Osteocyte (in vitro differentiated cells): ENCODE measurements at places on chromosomes 11 and 22. TPM values are rescaled to one million over a fixed set of nuclear protein-coding genes. Genes with fewer than 3 reads are reported as not detected.

GRCh38 chr22:44051961-44052360 lies 27.9 kb downstream of the PARVB start:
- H3K4me3 ChIP-seq, result no peak overlapping the region
- H3K27me3 ChIP-seq, result no peaks in the 10 kb centered on the region
- no peaks in the 10 kb centered on the region for H3K36me3 ChIP-seq
- no peak for DNase-seq
- H3K4me1 ChIP-seq, result no peaks in the 10 kb centered on the region

GRCh38 chr11:560305-561147 lies at the start of the genes LMNTD2 and RASSF7:
TSS of gene LMNTD2 (minus strand) at chr11:560738. CDS start at chr11:560716, 22 bp downstream.
TSS of gene RASSF7 (plus strand) at chr11:560970. CDS start at chr11:561769, 799 bp downstream.
- peak within 1 kb of the TSS; percentile 78 for H3K4me3 ChIP-seq
- H3K4me1 ChIP-seq, result peaks cover 13% of the 10 kb centered on the region
- H3K27ac ChIP-seq, result no peak within 1 kb of the TSS
- peaks cover 12% of the 10 kb centered on the region for H3K27me3 ChIP-seq

DNA sequence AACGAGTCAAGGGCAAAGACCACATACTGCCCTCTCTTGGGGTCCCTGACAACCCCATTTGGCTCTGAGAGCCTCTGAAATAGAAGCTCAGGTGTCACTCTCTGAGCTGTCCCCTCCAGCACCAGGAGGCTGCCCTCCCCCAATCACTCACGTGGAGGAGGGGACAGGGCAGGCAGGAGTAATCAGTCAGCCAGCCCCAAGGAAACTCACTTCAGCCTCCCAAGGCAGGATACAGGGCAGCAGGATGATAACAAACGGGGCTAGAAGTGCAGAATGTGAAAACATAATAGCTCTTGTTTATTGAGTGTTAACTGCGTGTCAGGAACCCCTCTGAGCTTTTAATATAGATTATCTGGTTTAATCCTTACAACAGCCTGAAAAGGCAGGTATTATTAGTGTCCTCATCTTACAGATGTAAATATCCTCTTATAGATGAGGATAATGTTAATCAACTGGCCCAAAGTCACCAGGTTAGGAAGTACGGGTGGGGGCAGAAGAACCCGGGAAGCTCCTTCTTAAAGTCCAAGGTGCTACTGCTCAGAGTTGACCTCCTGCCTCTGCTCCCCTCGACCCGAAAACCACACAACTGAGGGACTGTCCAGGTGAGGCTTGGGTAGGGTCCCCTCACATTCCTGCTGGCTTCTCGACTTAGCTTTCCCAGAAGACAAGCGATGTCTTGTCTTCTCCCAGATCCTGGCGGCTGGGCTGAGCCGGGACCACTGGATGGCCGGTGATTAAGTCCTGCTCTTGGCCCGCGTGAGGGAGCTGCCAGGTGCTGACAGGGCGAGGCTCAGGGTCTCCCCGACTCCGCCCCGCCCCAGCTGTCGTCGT lies 2.7 kb downstream of the CHRM4 start:
- DNase-seq, result no peak
- H3K4me1 ChIP-seq, result peaks cover 25% of the 10 kb centered on the region
- H3K4me3 ChIP-seq, result peak overlapping the region; percentile 66
- H3K27ac ChIP-seq, result no peak overlapping the region

- H3K4me3 ChIP-seq, result no peak overlapping the region
- no peak overlapping the region for H3K27ac ChIP-seq
- DNase-seq, result no peak
- H3K4me1 ChIP-seq, result peaks cover 3% of the 10 kb centered on the region
These were observed 140.3 kb downstream of the CADM1 start for GRCh38 chr11:115363921-115364320.

GRCh38 chr22:20906387-20906767 lies 10.8 kb upstream of the CRKL start:
- no peaks in the 10 kb centered on the region for H3K36me3 ChIP-seq
- H3K4me1 ChIP-seq, result no peaks in the 10 kb centered on the region
- H3K27ac ChIP-seq, result no peak overlapping the region
- no peak overlapping the region for H3K4me3 ChIP-seq

DNA sequence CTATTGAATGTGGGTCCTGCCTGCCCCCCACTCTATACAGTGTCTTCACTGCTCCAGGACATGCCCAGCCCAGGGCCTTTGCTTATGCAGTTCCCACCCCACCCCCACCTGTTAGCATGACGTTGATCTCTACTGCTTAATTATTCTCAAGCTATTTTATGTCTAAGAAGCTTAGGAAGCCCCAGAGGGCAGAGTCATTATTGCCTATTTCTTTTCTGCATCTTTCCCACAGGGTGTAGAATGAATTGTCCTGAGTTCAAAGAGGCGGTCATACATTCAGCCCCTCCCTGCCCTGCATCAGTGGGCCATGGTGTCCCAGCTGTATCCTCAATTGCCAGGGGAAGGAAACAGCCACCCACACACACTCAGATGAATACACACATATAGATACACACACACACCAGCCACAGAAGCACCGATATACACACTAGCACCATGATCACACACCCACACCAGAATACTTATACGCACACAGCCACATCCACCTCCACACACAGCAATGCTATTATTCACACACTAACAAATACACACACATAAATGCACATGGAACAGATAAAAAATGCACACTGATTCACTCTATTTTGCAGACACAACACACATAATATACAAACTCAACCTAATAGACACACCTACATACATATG lies 1.5 kb downstream of the PDE2A start:
- H3K4me3 ChIP-seq, result no peak overlapping the region
- DNase-seq, result no peak
- H3K27ac ChIP-seq, result no peak overlapping the region
- H3K36me3 ChIP-seq, result no peaks in the 10 kb centered on the region
- peaks cover 73% of the 10 kb centered on the region for H3K27me3 ChIP-seq

GRCh38 chr22:20137671-20138416 lies 6.2 kb downstream of the ZDHHC8 start:
- no peaks in the 10 kb centered on the region for H3K27me3 ChIP-seq
- peaks cover 43% of the 10 kb centered on the region for H3K4me1 ChIP-seq
- DNase-seq, result no peak
- no peak overlapping the region for H3K4me3 ChIP-seq
- H3K36me3 ChIP-seq, result no peaks in the 10 kb centered on the region

DNA sequence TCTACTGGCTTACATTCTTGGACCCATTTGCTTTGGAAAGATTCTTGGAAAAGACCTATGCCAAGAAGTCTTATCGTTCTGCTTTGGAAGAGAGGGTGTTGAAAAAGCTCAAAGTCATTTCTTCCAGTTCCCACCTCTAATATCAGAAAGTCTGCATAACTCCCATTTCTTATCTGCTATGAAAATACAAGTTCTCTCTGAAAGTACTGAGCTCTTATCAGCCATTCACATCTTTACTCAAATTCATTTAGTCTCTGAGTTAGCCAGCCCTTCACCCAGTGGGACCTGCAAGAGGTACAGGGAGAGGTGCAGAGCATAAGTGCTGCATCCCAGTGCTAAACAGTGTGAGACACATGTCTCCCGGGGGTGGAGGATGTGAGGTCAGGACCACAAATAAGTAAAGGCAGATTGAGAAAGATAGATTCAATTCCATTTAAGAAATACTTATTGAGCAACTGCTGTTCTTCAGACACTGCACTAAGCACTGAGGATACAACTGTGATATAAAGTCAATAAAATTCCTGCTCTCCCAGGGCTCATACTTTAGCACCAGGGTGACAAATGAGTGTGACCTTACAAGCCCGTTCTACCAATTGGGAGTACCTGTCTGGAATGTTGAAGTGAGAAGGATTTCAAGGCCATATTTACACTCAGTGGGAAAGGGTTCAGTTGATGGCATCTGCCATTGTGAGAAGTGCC lies 76.7 kb downstream of the PISD start:
- H3K4me1 ChIP-seq, result peaks cover 46% of the 10 kb centered on the region
- peaks cover 11% of the 10 kb centered on the region for H3K36me3 ChIP-seq
- H3K27me3 ChIP-seq, result no peaks in the 10 kb centered on the region
- DNase-seq, result no peak
- H3K27ac ChIP-seq, result peak overlapping the region; percentile 92

Gene IGLL1
- not detected in 2 replicates for total RNA-seq

DNA sequence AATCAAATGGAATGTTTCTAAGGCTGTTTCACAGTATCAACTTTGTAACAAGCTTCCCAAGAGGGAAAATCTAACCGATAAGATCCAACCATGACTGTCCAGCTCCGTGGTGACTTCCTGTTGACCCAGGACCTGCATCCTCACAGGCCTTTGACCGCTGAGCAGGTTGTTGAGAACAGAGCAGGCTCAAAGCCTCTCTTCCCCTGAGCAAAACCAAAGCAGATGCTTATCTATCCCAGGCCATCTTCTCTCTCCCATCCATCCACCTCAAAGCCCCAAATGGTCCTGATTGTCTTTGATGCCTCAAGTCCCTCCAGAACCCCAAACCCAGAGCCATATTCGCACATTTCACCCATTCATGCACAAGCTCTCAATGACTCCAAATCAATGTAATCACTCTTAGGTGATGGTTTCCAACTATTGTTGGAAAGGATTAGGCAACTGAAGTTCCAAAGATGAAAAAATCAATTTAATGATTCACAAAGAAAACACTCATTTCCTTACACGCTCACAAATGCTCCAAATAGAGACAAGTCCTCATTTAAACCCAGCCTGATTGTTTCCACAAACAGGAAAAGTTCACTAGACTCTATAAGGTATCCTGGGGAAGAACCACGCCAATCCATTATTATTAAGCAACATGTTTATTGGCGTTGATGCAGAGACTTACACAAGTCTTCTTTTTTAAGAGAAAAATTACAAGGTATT lies 48.7 kb downstream of the C11orf58 start:
- no peak overlapping the region for H3K4me3 ChIP-seq
- no peak overlapping the region for H3K27ac ChIP-seq
- peaks cover 27% of the 10 kb centered on the region for H3K4me1 ChIP-seq
- no peak for DNase-seq
- no peaks in the 10 kb centered on the region for H3K27me3 ChIP-seq

Gene SERPINH1
- 484 and 511 TPM in 2 replicates for total RNA-seq

- DNase-seq, result no peak
- H3K27me3 ChIP-seq, result no peaks in the 10 kb centered on the region
- H3K4me1 ChIP-seq, result peaks cover 29% of the 10 kb centered on the region
- no peak overlapping the region for H3K4me3 ChIP-seq
- H3K27ac ChIP-seq, result no peak overlapping the region
- no peaks in the 10 kb centered on the region for H3K36me3 ChIP-seq
These were observed 42.1 kb downstream of the SLC1A2 start for GRCh38 chr11:35377262-35377661.

Gene TCN1
- not detected in 2 replicates for total RNA-seq

DNA sequence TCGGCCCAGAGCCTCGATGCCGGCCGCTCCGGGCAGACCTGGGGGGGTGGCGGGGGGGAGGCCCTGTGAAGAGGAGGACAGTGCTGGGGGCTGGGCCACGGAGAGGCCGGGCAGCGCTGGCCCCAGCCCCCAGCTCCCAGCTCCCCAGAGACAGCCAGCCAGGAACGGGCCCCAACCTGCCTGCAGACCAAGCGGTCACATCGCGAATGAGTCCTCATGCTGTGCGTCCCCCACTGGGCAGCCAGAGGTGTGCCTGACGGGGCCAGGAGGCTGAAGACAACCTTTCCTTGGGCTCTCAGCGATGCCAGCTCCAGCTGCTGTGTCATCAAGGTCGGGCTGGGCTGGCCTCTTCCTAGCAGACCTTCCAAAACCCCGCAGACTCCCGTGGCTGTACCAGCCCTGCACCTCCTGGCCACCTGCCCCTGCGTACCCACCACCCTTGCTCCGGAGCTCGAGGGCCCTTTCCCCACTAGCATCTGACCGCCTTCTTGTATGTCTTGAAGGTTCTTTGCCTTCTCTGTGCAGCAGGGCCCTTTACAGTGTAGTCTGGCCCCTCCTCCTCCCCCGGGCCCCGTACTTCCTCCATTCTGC lies 88.4 kb downstream of the CDKN1C start:
- H3K4me1 ChIP-seq, result no peaks in the 10 kb centered on the region
- H3K4me3 ChIP-seq, result no peak overlapping the region
- no peak overlapping the region for H3K27ac ChIP-seq
- peak; percentile 80 for DNase-seq

- H3K27me3 ChIP-seq, result no peaks in the 10 kb centered on the region
- no peak for DNase-seq
- peaks cover 3% of the 10 kb centered on the region for H3K36me3 ChIP-seq
- no peak overlapping the region for H3K4me3 ChIP-seq
- H3K4me1 ChIP-seq, result peaks cover 19% of the 10 kb centered on the region
- H3K27ac ChIP-seq, result peak overlapping the region; percentile 33
These were observed 594.5 kb downstream of the NTM start for GRCh38 chr11:131964698-131965483.

GRCh38 chr11:13421561-13421960 lies 41.5 kb downstream of the BTBD10 start:
- H3K27ac ChIP-seq, result no peak overlapping the region
- no peak overlapping the region for H3K4me3 ChIP-seq
- H3K4me1 ChIP-seq, result peaks cover 2% of the 10 kb centered on the region
- DNase-seq, result no peak
- H3K27me3 ChIP-seq, result no peaks in the 10 kb centered on the region
- peaks cover 25% of the 10 kb centered on the region for H3K36me3 ChIP-seq

Gene TP53I11
- total RNA-seq, result 137 and 159 TPM in 2 replicates

- peaks cover 8% of the 10 kb centered on the region for H3K4me1 ChIP-seq
- no peak for DNase-seq
- peaks cover 10% of the 10 kb centered on the region for H3K27me3 ChIP-seq
These were observed 4.5 kb downstream of the RAC2 start for GRCh38 chr22:37239336-37240239.

DNA sequence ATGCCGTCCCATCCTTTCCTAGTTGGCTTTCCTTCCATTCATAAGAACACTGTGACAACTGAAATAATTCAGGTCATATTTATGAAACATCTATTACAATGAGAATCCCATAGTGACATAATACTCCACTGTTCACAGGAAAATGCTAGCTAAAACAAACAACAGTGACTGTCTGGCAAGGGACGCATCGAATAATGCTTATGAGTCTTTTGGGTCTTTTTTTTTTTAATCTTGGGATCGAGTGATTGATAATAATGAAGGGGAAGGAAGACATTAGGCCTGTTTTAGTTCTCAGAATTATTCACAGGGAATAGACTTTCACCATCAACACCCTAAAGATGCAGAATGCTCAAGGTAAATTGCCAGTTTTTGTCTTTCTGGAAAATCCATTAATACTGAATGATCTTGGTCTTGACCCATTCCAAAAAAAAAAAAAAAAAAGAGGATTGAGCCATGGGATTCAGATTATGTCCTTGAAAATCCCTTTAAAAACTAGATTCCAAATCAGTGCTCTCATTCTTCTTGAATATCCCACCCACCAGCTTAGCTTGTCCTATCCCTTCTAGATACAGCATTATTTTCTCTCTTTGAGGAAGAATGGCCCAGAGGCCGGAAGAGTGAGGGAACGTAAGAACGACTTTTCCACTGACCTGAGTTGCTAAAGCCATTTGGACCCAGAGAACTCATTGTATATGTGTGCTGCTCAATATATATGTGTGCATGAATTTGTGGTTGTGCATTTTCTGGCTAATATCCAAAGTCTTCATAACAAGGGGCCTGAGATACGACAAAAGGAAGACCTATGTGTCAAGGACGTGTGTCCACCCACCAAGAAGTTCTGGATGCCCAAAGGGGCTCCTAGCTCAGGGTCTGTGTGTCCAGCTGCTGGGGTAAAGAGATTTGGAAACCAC lies 35.2 kb upstream of the CREB3L1 start:
- H3K27ac ChIP-seq, result peak overlapping the region; percentile 100
- H3K4me1 ChIP-seq, result peaks cover 71% of the 10 kb centered on the region
- H3K4me3 ChIP-seq, result peak overlapping the region; percentile 80
- DNase-seq, result no peak
- H3K36me3 ChIP-seq, result no peaks in the 10 kb centered on the region
- no peaks in the 10 kb centered on the region for H3K27me3 ChIP-seq

Gene C1QTNF5
- total RNA-seq, result 8.4 and 9.3 TPM in 2 replicates
